ENCODE measurements at places on chromosomes 16 and 17. TPM values are rescaled to one million over a fixed set of nuclear protein-coding genes. Genes with fewer than 3 reads are reported as not detected.

DNA sequence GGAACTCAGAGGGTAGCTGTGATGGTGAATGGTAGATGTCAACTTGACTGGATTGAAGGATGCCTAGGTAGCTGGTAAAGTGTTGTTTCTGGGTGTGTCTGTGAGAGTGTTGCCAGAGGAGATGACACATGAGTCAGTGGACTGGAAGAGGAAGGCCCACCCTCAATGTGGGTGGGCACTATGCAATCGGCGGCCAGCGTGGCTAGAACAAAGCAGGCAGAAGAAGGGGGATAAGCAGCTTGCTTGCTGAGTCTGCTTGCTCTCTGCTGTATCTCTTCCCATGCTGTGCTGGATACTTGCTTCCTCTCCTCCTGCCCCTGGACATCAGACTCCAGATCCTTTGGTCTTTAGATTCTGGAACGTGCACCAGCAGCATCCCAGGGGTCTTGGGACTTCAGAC, 128.1 kb downstream of the AIPL1 start:
- no peak for DNase-seq

LGALS9B gene
- total RNA-seq: not detected

GRCh38 chr17:49779739-49780231, 8.7 kb upstream of the KAT7 start:
- DNase-seq: peak; percentile 65

DNA sequence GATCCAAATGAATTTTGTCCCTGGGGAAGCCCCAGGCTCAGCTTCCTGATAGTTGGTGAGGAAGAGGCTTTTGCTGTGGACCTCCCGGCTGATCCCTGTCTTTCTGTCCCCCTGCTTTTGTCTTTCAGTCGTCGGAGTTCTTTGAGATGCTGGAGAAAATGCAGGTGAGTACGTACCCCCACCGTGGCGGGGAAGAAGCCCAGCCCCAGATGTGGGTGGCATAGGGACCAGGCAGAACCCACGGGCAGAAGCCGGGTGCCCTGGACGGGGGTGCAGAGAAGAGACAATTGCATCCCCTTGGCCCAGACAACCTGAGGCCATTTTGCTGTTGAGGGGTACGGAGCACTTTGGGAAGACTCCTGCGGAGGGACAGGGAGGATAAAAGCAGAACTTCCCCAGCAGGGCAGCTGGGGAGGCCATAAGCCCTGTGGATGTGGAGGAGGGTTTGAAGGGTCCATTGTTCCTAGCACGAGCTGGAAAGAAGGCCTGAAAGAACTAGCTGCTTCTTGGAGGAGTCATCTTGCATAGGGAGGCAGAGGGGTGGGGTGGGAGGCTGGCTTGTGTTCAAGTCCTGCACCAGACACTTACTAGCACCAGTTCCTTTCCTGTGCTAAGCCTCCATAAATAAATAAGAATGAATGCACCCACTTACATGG, 105.6 kb downstream of the OR1D5 start:
- peak; percentile 7 for DNase-seq

DNA sequence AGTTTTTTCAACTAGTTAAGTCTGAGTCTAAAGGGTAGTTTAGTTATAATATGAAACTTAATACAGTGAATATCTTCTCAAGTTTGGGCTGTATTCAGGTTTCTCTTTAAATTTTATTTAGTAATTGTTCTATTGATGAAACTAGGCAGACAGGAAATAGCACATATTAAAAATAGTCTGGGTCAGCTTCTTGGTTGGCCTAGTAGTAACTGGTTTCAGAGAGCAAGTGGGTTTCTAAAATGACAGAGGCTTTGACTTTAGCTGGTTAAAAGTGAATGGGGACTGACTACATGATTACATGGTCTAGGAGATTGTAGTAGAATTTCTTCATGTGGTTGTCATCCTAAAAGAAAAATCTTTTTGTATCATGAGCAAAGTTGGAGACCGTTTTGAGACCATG, 46.8 kb downstream of the OMG start:
- no peak for DNase-seq

DNA sequence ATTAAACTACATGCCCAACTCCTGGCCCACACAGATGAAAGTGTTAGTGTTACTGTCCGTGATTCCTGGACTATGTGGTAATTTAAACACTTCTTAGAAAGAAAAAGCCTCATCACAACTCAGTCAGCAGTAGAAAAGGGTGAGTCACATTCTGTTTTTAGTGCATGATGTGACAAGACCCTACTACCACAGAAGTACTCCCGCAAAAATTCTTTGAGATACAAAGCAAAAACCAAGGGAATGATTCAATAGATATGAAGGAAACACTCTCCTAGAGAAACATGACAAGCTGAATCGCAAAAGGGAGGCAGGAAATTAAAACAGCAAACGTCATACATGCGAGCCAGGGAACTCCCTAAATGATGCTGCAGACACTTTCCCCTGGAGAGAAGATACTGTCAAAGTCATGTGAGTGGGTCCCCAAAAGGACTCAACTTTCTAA, 14.4 kb downstream of the SNN start:
- DNase-seq: peak; percentile 58

DNA sequence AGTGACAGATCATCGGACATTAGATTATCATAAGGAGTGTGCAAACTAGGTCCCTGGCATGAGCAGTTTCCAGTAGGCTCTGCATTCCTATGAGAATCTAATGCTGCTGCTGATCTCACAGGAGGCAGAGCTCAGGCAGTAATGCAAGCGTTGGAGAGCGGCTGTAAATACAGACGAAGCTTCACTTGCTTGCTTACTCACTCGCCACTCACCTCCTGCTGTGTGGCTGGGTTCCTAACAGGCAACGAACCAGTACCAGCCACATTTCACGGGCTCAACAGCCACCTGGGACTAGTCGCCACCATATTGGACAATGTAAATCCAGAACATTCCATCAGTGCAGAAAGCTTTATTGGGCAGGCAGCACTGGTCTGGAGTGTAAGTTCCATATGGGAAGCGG, 7.7 kb downstream of the JPH3 start:
- DNase-seq: no peak

GUCY2D gene
- not detected for total RNA-seq

SPNS3 gene
- 0.50 TPM for total RNA-seq

- peak; percentile 98 for DNase-seq
These were observed 152.4 kb downstream of the ABCC12 start for GRCh38 chr16:48003206-48003907.

DNA sequence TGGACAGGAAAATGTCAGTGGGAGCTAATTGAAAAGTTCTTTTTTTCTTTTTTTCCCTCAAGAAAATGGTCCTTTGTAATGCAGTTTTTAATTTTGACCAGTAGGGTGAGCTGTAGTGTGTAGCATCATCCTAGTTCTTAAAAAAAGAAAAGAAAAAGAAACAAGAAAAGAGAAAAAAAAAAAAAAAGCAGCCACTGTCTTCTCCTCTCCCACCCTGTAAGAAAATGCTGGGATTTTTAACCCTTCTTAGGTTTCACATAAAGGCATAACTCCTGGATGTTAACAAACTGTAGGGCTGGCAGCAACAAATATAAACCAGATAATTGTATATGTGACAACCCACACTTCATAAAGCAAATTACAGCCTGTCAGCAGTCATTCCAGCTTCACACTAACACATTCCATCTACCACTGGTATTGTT, 78.1 kb downstream of the SKAP1 start:
- DNase-seq: peak; percentile 73
